ENCODE measurements at places on chromosomes 12 and 14. TPM values are rescaled to one million over a fixed set of nuclear protein-coding genes. Genes with fewer than 3 reads are reported as not detected.

Gene GAS2L3
- 0.81 TPM for total RNA-seq

Gene SLC8B1
- total RNA-seq: 37.4 TPM

Gene NRL
- total RNA-seq: 5.7 TPM

Gene SMCO2
- not detected for total RNA-seq

Gene TESPA1
- 342 TPM for total RNA-seq

Gene PMCH
- not detected for total RNA-seq

Gene PPP4R4
- under 0.01 TPM for total RNA-seq

Measured in hematopoietic multipotent progenitor cell (in vitro differentiated cells).